ENCODE measurements at places on chromosomes 12 and 14. TPM values are rescaled to one million over a fixed set of nuclear protein-coding genes. Genes with fewer than 3 reads are reported as not detected.

The ATL1 gene
- total RNA-seq = not detected

The HRK gene
- total RNA-seq = 8.9 TPM

The LRP1-AS gene
- total RNA-seq = not detected

The ZNF605 gene
- total RNA-seq = 5.7 TPM

The SMOC1 gene
- not detected for total RNA-seq

The MIPOL1 gene
- total RNA-seq = 8.4 TPM

The EFS gene
- not detected for total RNA-seq

The TEX22 gene
- total RNA-seq = 0.41 TPM

The SLC24A4 gene
- total RNA-seq = not detected

The NT5DC3 gene
- total RNA-seq = 4.9 TPM

The UNC79 gene
- total RNA-seq = 0.44 TPM
